ENCODE measurements at places on chromosomes 3 and 15. TPM values are rescaled to one million over a fixed set of nuclear protein-coding genes. Genes with fewer than 3 reads are reported as not detected.

Gene GOLGA8T
- total RNA-seq = not detected

Gene CELF6
- 0.53 TPM for total RNA-seq

Gene DMXL2
- 5.8 TPM for total RNA-seq

Gene FSIP1
- total RNA-seq = 0.63 TPM

Gene WDR93
- not detected for total RNA-seq

Gene CPNE9
- total RNA-seq = not detected

Gene SI
- not detected for total RNA-seq

Gene CYP19A1
- not detected for total RNA-seq

Gene ACOX2
- not detected for total RNA-seq

Gene ERC2
- total RNA-seq = not detected

Gene ACTR8
- total RNA-seq = 36.5 TPM

Gene EXOSC7
- 86.4 TPM for total RNA-seq

Gene MFN1
- total RNA-seq = 36.5 TPM

Gene HES1
- not detected for total RNA-seq

Gene IGSF10
- not detected for total RNA-seq

Gene P2RY1
- total RNA-seq = 0.16 TPM

Data from CD8-positive, alpha-beta memory T cell (primary cell).